Mesothelial cell of epicardium (in vitro differentiated cells): ENCODE measurements at places on chromosomes 1 and 21.

- DNase-seq: no peak
These were observed 89.6 kb upstream of the PTGFR start for GRCh38 chr1:78401148-78401547.

DNA sequence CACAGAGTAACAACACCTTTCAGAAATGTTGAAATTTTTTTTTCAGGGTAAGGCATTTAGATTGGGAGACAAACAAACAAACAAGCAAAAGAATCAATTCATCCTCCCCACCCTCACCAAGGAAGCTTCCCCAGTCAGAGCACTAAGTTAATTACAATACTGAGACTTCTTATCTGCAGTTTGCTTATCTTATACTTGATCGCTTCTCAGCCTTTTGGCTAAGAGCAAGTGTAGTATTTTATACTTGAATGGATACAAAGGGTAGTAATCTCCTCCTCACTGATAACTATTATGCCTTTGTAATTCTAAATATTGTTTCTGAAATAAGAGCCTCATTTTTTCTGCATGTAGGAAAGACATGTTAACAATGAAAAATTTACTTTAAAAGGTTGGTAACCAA is 54.4 kb downstream of the ADAMTS5 start:
- no peak for DNase-seq

- no peak for DNase-seq
These were observed 85.3 kb downstream of the PLXNA2 start for GRCh38 chr1:208158640-208159554.

DNA sequence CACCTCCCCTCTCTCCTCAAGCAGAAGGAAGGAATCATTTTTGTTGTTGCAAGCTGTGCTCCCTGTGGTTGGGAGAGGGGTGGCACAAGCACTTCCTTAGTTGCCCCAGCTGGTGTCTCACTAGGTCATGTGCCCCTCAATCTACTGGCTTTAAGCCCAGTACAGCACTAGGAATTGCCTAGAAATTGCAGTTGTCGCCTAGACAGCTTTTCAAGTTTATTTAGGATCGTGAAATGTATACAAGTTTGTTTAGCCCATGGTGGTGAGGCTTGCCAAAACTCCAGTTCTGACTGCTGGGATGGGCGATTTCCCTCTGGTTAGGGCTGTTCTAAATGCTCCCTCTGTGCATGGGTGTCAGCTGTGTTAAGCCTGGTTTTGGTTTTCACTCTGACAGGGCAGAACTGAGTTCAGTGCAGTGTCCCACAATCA is 126.8 kb upstream of the ZNF644 start:
- no peak for DNase-seq

DNA sequence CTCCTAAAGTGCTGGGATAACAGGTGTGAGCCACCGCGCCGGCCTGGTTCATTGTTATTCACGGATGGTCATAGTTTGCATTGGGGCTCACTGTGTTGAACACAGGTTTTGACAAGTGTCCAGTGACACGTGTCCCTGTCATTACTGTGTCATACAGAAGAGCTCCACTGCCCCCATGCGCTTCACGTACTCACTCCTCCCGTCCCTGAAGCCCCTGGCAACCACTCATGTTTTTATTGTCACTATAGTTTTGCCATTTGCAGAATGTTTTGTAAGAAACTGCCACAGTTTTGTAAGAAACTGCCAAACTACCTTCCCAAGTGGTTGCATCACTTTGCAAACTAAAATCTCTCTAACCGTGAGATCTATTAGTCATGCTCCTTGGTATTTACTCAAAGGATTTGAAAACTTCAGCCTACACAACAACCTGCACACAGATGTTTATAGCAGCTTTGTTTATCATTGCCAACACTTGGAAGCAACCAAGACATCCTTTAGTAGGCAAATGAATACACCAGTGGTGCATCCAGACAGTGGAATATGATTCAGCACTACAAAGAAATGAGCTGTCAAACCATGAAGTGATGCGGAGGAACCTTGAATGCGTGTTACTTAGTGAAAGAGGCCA is 163.2 kb upstream of the COL6A1 start:
- no peak for DNase-seq

DNA sequence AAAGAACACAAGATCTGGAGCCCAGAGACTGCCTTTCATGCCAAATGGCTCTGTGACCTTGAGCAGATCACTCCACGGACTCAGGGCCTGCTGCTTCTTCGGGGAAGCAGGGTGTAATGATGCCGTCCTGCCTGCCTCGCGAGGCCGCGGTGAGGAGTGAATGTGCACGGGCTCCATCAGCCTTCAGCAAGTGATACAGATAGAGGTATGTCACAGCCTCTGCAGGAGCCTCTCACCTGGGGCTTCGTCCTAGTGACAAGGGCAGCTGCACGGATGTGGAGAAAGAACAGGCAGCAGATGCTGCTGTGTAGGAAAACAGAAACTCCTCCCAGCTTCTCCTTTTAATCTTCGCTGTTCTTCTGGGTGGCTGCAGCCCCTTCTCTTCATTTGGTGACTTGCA is 127.5 kb downstream of the KCNN3 start:
- DNase-seq: no peak

GRCh38 chr1:23118957-23119792 is 49.5 kb downstream of the LUZP1 start:
- no peak for DNase-seq

DNA sequence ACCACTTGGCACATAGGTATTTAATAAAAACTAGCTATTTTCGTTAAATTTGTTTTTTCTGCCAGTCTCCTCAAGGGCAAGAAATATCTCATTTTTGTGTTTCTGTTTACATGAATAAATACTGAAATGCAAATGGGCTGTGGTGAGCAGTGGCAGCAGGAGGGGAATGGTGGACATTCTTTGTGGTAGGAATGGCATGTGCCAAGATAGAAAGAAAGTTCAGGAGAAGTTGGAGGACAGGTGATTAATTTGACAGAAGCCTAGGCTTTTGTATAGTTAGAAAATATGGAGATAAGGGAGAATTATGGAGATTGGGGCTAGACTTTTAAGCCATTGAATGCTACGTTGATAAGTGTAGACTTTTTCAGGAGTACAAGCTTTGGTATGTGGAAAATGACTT is 8.6 kb downstream of the RAP1A start:
- DNase-seq: no peak

GRCh38 chr1:230112131-230112701 is 45.2 kb downstream of the GALNT2 start:
- no peak for DNase-seq

DNA sequence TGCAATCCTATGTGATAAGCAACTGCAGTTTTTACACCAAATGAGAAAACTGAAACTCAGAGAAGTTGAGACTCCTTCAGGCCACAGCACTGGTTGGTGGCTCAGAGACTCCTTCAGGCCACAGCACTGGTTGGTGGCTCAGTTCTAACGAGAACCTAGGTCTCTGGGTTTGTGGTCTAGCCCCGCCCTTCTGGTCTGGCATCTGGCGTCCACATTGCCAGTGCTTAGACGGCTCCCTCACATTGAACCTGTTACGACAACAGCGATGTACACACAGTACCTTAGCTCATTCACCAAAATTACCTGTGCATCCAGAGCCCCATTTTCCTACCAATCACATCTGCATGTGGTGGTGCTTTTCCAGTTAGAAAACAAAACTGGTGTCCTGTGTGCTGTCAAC is 66.1 kb downstream of the NID1 start:
- no peak for DNase-seq

GRCh38 chr1:226664413-226665101 is 74.5 kb downstream of the ITPKB start:
- DNase-seq: no peak

GRCh38 chr1:216903382-216903740 is 180.1 kb upstream of the ESRRG start:
- DNase-seq: no peak

GRCh38 chr1:159000625-159001024 is 9.1 kb upstream of the IFI16 start:
- peak; percentile 48 for DNase-seq

- no peak for DNase-seq
These were observed 15.9 kb upstream of the RAB4A start for GRCh38 chr1:229254910-229255541.

DNA sequence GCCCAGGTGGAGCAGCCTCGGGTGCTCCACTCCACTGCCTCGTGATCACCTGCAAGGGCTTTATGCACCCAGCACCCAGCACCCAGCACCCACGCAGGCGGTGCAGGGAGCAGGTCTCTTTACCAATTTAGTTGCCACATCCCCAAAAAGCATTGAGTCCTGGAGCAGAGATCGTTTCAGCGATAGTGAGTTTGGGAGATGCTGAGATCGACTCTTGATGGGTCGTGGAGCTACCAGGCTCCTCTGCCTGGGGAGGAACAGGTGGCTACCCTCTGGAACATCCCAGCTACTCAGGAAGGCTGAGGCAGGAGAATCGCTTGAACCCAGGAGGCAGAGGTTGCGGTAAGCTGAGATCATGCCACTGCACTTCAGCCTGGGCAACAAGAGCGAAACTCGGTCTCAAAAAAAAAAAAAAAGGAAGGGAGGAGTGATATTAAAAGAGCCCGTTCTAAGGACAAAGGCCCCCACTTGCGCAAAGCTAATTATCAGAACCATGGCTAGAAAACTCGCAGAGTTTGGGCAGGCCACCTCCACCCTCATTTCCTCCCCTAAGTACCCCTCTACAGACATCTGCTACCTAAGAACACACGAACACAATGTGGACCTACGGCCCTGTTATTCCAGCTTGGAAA is 106.5 kb upstream of the SLC45A1 start:
- DNase-seq: no peak

GRCh38 chr1:77940921-77941570 is 37.8 kb downstream of the FUBP1 start:
- DNase-seq: no peak

DNA sequence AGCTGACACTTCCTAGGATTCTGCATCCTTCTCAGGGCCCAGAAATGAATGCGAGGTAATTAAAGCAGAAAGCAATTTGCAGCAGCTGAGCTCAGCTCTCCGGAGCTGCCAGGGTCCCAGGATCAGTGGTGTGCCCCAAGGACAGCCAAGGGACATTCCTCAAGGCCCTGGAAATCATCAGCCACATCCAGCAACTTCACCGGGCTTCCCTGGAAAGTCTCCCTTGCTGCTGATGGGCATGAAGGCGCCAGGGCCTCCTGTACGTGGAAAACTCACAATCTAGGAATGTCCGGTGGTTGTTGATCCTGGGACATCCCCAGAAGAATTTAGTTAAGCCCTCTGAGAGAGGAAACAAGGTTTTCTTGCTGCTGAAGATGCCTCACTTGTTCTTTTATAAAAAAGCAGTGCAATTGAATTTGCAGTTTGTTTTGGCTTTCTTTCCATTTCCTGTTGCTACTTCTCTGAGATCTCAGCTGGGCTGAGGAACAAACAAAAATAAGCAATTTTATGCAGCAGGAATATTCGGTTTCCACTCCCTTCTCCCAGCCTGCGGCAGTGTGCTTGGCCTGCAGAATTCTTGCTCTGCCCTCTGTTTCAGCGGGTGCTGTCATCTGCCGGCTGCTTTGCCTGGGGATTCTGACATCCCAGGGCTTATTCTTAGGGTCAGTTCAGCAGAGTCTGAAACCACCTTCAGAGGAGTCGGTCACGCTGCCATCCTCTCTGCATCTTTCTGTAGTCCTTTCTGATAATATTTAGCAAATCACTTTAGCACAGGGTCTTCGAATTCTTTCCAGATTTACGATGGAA is 85.9 kb downstream of the TCP10L start:
- DNase-seq: no peak

DNA sequence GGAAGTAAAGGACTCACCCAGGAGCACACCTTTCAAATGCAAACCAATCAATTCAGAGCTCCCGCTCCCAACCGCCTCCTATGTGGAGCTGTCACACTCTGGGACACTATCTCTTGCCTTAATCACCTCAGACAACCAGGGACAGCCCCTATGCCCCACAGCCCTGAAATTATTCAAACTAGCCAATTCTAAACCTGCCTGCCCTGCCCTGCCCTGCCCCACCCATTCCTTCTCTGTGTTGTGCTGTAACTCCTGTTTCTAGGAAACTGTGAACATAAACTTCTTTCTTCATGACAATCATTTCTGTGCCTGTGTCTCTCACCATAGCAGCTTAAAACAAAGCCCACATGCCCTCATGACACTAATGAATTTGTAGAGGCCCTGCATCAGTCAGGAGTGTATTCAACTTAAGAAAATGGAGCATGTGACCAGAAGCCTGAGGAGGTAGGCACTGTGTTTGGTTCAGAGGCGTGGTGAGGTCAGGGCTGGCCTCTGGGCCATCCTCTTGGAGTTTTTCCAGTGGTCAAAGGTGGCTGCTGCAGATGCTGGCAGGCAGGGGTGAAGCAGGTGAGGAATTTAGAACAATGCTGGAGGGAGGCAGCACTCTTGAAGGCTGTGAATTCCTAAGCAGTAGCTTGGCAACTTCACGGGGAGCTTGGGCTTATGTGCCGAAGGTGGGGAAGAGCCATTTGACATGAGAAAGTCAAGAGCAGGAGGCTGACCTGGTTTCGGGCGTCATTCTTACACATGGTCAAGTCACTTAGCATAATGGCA is 74.5 kb downstream of the RHOU start:
- DNase-seq: no peak

DNA sequence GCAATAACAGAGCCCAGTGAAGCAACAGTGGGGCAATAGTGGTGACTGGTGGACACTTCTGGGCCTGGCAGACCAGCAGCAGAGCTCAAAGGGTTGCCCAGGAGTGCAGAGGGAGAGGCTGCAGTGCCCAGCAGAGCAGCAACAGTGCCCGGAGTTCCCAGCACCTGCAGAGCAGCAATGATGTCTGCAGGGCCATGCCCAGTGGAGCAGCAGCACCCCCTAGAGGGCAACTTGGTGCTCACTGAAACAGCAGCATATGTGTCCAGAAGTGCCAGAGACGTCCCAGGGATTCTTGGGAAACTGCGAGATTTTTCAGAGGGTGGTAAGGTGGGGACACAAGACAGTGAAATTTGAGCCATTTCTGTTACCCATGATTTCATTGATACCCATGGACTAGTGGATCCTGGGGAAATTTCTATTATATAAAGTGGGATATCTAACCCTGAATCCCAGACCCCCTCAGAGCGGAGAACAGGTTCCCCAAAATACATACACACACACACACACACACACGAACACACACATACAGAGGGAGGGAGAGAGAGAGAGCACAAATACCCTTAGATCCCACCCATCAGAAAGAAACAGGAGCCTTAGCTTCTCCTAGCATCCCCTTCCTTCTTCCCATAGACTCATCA is 156.9 kb upstream of the GJB5 start:
- DNase-seq: peak; percentile 88

- DNase-seq: no peak
These were observed 46.0 kb upstream of the LAPTM5 start for GRCh38 chr1:30803562-30803961.
